Putamen (tissue), 1 donor: ENCODE measurements at places on chromosomes 2 and 18.

GRCh38 chr18:56003009-56003719, 415.2 kb upstream of the TCF4 start:
- peak; percentile 63 for DNase-seq

- no peak for DNase-seq
Measured at GRCh38 chr2:225122007-225122406, 79.7 kb upstream of the DOCK10 start.

GRCh38 chr2:186603286-186603685, 13.4 kb downstream of the ITGAV start:
- DNase-seq, result no peak

DNA sequence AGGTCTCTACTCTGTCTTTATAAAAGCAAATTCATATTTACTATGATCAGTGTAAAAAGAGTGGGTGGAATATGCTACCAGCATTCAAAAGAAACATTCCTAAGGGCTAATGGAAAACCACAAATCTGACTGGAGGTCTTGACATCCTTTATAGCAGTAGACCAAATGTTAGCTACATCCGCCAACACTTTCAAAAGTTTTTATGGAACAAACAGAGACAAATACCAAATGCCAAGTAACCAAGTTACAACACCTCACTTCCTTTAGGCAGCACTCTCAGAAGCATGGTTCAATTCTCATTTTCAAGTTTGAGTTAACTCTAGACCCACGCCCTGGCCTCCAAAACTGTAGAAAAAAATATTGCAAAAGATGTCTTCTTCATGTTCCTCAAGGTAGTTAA, 78.3 kb upstream of the SETBP1 start:
- DNase-seq, result no peak

GRCh38 chr18:34838669-34839068, 128.6 kb downstream of the DTNA start:
- DNase-seq, result no peak

DNA sequence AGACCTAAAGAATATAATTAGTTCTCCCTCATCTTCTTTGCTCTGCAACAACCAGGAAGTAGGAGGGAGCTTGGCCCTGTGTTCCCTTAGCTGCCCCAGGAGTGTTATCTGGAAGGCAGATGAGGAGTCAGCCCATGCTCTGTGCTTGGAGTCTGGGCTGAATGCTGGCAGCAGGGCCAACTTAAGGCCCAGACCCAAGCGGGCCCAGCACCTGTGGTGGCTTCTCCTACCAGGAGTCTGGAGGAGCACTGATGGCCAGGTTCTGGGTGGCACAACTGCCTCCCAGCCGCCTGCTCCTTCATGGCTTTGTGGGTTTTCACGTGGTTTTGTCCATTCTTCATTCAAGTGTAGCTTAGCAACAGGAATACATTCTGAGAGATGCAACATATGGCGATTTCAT, 1910.7 kb upstream of the LRRTM1 start:
- DNase-seq, result no peak

- no peak for DNase-seq
Measured at GRCh38 chr2:57947398-57947797, 99.2 kb upstream of the VRK2 start.

DNA sequence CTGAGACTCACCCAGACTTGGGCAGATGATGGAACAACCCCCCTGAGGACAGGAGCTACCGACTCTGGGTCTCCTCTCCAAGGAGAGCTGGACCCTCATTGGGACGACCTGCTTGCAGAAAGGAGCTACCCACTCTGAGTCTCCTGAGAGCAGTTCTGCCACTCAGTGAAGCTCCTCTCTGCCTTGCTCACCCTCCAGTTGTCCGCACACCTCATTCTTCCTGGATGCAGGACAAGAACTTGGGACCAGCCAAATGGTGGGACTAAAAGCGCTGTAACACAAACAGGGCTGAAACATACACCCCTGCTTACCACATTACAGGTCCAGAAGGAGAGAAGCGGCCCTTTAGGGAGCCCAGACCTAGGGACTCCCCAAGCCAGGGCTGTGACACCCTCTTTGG, 124.9 kb upstream of the CCDC150 start:
- DNase-seq, result no peak

- no peak for DNase-seq
Measured at GRCh38 chr18:68769461-68769860, 28.4 kb upstream of the CCDC102B start.

- no peak for DNase-seq
Measured at GRCh38 chr18:6624661-6625311, 104.7 kb upstream of the ARHGAP28 start.

- peak; percentile 39 for DNase-seq
Measured at GRCh38 chr2:108129636-108130035, 110.1 kb upstream of the SULT1C3 start.

DNA sequence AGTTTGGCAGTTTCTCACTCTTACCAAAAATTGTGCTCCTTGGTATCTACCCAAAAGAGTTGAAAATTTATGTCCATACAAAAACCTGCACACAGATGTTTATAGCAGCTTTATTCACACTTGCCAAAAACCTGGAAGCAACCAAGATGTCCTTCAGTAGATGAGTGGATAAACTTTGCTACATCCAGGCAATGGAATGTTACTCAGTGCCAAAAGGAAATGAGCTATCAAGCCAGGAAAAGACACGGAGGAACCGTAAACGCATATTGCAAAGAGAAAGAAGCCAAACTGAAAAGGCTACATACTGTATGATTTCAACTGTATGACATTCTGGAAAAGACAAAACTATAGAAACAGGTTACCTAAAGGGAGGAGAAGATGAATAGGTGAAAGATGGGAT, 36.1 kb downstream of the TMEM163 start:
- no peak for DNase-seq

- DNase-seq, result no peak
Measured at GRCh38 chr18:57009844-57010243, 137.0 kb upstream of the BOD1L2 start.

- no peak for DNase-seq
Measured at GRCh38 chr2:59691518-59692190, 861.8 kb downstream of the BCL11A start.

- no peak for DNase-seq
Measured at GRCh38 chr2:162716122-162716521, 122.4 kb downstream of the KCNH7 start.

DNA sequence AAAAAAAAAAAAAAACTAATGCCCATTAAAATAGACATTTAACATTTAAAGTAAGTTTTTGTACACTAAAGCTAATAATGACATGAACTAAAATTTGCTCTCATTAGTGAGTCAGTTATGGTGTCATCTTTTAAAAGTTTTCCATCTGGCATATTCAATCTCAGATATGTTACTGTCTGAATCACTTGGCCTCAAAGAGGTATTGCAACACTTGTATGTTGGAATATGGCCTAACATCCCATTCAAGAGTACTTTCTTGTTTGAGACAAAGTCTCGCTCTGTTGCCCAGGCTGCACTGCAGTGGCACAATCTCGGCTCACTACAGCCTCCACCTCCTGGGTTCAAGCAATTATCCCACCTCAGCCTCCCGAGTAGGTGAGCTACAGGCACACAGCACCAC, 169.7 kb downstream of the TMEM163 start:
- no peak for DNase-seq

- no peak for DNase-seq
Measured at GRCh38 chr2:147614979-147615470, 229.8 kb upstream of the ACVR2A start.

GRCh38 chr2:174340400-174341292, 5.9 kb downstream of the SP9 start:
- DNase-seq, result no peak

GRCh38 chr18:59696311-59697235, 650 bp downstream of the CCBE1 start:
- no peak for DNase-seq

- no peak for DNase-seq
Measured at GRCh38 chr18:6661692-6662415, 67.7 kb upstream of the ARHGAP28 start.

DNA sequence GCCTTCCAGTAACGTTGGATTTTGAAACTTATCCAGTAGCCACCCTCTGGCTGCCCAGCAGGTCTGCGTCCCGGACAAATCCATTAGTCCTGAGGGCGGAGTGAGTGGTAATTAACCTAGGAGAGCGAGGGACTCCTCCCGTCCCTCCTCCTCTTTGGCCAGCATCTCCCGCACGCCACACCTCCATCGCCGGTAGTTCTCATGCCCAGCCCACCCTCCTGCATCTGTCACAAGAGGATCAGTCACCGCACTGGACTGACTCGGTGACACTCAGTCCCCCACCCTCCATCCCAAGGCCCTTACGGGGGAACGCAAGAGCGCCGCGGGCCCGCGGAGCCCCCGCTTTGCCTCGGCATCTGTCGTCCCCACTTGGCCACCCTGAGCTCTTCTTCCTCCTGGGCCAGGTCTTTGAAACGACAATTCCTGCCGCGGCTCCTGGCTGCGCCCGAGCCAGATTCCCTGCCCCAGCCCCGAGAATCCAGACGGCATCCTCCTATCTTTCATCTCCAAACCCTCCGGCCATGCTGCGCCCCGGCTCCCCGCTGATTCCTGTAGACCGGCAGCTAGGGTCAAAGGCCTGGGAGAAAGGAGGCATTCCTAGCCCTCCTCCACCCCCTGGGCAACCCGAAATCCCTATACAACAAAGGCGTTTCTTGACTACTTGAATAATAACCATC, 77.5 kb downstream of the EIF2AK3 start:
- DNase-seq, result no peak

GRCh38 chr18:61551586-61551985, 218.4 kb downstream of the CDH20 start:
- peak; percentile 57 for DNase-seq

- no peak for DNase-seq
Measured at GRCh38 chr2:71694501-71695234, 241.3 kb downstream of the DYSF start.

DNA sequence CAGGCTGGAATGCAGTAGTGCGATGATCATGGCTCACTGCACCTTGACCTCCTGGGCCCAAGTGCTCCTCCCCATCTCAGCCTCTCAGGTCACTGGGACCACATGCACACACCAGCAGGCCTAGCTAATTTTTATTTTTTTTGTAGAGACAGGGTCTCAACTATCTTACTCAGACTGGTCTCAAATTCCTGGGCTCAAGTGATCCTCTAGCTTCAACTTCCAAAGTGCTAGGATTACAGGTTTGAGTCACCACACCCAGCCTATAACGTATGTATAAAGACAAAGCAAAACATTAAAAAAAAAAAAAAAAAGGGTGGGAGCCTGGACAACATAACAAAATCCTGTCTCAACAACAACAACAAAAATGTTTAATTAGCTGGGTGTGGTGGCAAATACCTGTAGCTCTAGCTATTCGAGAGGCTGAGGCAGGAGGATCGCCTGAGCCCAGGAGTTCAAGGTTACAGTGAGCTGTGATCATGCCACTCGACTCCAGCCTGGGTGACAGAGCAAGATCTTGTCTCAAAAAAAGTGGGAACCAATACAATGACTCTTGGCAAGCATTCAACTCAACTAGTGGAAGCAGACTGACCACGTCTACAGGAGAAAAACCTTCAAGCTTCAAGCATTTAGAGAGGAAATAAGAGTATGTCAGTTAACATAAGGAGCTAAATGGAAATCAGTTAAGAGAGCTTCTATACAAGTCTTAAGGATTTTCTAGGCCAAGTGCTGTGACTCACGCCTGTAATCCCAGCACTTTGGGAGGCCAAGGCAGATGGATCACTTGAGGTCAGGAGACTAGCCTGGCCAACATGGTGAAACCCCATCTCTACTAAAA, 2.6 kb downstream of the GTF3C2 start:
- no peak for DNase-seq

DNA sequence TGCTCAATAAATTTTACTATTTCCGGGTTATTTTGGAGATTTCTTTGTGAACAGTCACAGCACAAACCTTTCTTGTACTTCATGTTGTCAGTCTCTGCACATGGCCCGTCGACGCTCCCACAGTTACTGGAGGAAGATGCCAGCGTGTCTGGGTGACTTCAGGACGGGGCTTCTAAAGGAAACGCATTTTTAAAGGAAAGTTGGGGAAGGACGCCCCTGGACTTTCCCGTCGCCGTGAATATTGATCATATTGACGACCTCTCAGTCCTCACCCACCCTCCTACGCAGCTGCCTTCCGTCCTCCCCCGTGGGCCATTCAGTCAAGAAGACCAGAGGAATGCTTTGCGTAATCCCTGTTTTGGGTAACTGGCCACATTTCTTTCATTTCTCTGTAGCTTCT, 71.1 kb upstream of the SNTG2 start:
- DNase-seq, result no peak

DNA sequence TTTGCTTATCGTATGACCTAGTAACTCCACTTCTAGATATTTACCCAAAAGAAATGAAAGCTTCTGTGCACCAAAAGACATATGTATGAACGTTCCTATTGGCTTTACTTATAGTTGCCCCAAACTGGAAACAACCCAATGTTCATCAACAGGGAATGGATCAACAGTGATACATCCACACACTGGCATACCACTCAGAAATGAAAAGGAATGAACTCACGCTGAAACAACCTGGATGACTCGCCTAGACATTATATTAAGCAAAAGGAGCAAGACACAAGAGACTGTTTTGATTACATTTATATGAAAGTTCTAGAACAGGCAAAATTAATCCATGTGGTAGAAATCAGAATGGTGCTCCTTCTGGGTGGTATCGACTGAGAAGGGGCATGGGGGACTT, 18.9 kb downstream of the ADRA2B start:
- DNase-seq, result no peak

DNA sequence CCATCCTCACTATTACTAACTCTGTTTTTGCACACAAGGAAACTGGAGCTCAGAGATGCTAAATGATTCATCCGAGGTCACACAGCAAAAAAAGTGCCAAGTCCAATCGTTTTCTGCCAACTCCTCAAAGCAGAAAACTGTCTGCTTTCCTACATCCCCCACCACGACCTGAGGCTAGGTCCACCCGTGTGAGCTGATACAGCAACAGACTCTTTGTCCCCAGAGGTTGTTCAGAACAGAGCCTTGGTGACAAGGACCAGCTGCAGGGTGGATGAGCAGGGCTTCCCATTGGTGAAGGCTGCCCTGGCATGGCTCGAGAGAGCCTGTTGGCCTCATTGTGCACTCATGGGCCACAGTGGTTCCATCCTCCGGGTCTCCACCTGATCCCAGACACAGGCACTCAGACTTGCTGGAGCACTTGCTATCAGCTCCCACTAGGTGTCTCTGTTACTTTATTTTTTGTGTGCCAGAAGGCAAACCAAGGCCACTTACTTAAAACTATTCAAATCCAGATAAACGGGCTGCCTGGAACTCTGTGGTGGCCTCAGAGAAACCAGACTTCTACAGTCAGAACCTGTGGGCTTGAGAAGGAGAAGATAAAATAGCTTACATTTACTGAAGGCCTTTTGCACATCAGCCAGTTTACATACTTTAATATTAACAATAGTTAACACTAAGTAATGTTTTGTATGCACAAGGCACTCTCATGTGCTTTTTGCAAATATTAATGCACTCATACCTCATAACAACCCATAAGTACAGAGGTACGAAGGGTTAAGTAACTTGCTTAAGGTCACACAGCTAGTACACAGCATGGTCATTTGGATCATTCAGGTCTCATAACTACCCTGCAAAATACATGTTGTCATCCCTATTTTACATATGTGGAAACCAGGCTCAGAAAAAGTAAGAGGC, 62.9 kb upstream of the CTIF start:
- peak; percentile 75 for DNase-seq

GRCh38 chr18:13382954-13383827, 164.6 kb downstream of the LDLRAD4 start:
- DNase-seq, result no peak
